GM12892 (cell line): ENCODE measurements at places on chromosomes 11 and 22.

- DNase-seq = no peak
Observed at GRCh38 chr11:58927393-58928106, 11.7 kb upstream of the GLYATL1 start.

DNA sequence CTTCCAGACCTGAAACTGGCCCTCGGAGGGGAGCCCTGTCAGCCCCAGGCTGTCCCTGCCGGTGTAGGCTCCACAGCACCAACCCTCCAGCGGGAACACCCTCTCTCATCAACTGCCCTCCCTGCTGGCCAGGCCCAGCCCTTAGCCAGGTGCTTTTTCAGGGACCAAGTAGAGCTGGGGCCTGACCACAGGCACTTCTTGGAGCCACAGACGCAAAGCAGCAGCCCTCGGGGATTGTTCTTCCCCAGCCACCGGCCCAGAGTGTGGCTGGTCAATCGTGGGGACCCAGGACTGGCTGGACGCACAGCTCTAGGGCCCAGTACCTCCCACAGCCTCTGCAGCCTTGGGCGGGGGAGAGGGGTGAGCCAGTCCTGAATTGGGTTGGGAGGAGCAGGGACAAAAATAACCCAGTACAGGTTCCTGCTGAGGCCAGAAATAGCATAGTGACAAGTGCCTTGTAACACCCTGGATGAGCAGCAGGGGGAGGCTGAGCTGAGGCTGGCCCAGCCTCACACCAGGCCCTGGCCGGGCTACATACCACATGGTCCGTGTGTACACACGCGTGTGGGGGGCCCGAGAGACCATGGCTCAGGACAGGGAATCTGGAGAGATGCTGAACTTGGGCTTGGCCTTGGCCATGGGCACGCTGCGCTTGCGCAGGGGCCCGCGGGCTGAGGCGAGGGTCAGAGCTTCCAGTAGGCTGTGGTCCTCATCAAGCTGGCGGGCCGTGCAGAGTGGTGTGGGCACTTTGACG is 2.0 kb downstream of the KCNJ11 start:
- DNase-seq = no peak

GRCh38 chr11:125498521-125498920 is 2.5 kb upstream of the FEZ1 start:
- DNase-seq = no peak

GRCh38 chr11:123110397-123110796 is 48.5 kb upstream of the HSPA8 start:
- DNase-seq = no peak

DNA sequence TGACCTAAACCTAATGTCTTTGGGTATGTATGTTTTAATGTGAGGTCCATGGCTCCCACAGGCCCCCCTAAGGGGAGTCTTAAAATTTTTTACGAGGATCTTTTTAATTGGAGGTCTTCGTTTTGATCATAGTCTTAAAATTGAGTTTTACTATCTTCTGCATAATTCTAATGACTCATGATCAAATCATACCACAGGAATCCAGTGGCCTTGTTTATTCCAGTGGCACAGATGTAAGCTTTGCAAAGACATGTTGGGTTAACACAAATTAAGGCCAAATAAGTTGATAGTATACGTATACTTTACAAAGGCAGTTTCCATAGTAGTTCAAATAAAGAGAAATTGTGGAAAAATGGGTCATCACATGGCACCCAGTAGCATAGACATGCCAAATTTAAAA is 33.9 kb upstream of the FJX1 start:
- DNase-seq = no peak

DNA sequence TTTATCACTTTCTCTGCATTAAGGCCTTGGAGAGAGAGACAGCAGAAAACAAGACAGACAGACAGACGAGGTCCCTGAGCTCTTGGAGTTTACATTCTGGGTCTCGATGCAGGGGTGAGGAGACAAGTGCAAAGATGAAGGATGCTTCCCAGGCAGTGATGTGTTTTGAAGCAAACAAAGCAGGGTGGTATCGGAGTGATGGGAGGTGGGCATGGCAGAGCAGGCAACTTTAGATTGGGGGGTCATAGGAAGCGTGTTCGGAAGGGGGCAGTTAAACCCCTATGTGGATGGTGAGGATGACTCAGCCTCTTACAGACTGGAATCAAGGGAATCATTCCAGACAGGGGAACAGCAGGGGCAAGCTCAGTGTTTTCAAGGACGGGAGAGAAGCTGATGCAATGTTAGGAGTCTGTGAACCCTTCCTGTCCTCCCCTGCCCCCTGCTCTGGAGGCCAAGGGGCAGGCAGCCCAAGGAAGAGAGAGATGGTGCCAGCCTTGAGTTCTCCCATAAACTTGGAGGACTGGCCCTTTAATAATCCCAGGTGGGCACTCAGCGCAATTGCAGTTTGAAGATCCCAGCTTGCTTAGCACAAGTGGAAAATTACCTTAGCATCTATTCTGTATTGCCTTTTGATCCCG is 180.2 kb downstream of the CHST1 start:
- no peak for DNase-seq

GRCh38 chr22:25659413-25659812 is 82.6 kb upstream of the MYO18B start:
- no peak for DNase-seq

DNA sequence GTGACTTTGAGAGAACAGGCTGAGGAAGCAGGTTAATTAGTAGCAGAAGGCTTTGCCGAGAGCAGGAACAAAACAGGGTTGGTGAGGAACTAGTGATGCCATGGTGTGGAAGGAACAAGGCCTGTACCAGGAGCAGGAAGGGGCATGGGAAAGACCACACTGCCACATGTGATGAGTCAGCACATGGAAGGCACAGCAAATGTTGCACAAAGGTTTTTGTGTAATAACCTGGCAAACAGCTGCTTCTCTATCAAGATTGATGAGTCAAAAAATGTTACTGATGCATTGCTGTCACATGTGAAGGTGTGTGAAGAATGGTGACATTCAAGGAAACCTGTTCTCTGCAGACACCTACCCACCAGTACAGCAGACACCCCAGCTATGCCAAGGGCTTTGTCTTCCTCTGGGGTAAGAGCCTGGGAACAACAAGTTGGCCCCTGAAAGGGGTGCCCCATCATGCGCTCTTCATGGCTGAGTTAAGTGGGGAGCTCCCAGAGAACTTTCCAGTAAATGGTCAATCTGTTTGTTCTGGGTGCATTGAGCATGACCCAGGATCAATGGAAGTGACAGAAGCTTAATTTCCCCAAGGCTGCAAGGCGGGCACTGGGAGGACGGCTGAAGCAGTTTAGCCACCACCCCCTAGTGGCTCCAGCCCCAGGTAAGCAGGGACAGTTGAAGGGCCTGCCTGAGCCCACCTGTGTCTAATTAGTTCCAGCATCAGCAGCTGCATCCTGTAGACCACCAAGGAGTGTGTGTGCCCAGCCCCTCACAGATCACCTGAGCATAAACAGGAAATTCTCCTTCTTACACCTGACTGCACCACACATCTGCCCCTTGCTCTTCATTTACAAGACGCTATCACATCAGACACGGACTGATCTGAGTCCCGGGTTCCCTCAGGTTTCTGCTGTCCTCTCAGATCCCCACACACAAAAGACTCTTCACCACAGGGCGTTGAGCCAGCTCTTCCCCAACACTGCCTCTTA is 47.6 kb downstream of the GGTLC2 start:
- DNase-seq = no peak

- DNase-seq = no peak
Observed at GRCh38 chr11:93489841-93490240, 53.4 kb downstream of the SMCO4 start.

GRCh38 chr22:37008365-37008764 is 10.9 kb downstream of the TST start:
- DNase-seq = no peak

DNA sequence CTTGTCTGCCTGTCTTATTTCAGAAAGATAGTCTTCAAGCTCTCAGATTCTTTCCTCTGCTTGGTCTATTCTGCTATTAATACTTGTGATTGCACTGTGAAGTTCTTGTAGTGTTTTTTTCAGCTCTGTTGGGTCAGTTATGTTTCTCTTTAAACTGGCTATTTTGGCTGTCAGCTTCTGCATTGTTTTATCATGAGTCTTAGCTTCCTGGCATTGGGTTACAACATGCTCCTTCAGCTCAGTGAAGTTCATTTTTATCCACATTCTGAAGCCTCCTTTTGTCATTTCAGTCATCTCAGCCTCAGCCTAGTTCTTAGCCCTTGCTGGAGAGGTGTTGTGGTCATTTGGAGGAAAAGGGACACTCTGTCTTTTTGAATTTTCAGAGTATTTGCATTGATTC is 15.5 kb upstream of the DEPDC7 start:
- DNase-seq = no peak

- no peak for DNase-seq
Observed at GRCh38 chr11:28932940-28933339, 824.8 kb downstream of the METTL15 start.

DNA sequence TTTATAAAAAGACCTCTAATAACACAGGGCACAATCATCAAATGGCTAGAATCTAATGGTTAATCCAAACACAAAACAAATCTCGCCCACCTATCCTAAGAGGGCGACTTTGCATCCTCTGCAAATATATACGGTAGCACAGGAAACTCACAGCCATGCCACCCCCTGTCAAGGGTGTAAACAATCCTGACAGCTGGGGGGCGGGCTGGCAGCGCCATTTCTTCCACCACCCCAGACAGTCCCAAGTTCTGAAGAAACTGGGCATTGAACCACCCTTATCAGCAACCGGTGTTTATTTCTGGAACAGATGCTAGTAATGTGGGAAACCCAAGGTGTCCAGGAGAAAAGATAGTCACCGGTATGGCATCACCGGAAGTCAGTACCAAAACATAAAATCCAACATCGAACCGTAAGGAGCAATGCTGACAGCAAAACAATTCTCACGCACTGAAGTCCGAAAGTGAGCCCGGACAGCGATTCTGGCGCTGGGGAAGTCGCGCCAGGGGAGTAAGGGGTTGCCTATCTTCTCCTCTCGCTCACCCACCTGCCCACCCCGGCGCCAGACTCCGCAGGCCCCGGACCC is 825 bp downstream of the FBXO3 start:
- DNase-seq = no peak

DNA sequence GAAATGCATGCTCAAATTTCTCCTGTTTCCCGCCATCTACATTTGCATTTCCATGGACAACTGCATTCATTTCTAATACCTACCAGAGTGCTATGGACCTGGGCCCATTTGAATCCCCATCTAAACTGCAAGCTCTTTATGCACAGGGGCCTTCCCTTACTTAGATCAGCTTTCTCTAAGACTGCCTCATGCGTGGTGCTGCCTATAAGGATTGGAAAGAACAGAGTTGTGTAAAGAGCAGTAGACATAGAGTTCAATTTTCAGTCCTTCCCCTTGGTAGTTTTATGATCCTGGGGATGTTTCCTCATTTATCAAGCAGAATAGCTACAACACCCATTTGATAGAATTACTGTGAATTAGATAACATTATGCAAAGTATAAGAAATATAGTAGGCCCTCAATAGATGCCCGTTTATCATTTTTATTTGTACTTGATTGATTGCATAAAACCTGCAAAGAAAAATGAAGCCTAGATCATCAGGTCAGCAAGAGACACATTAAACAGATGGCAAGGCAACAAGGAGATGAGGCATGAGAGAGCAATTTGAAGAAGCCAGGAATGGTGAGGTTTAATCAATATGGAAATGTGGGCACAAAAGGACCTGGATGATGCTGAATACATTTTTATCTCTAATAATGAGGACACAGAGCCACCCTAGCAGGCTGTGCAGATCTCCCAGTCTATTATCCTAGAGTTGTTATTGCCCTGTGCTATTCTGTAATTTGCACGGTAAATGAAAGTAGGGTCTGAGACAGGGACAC is 359.7 kb downstream of the FAM181B start:
- no peak for DNase-seq
